CD8-positive, alpha-beta memory T cell (primary cell): ENCODE measurements at places on chromosomes 11 and 22.

- no peaks in the 10 kb centered on the region for H3K36me3 ChIP-seq
- no peak overlapping the region for H3K27ac ChIP-seq
- DNase-seq: no peak
- H3K4me1 ChIP-seq: peaks cover 7% of the 10 kb centered on the region
Observed at GRCh38 chr11:63621071-63621470, 6.8 kb upstream of the PLAAT3 start.

DNA sequence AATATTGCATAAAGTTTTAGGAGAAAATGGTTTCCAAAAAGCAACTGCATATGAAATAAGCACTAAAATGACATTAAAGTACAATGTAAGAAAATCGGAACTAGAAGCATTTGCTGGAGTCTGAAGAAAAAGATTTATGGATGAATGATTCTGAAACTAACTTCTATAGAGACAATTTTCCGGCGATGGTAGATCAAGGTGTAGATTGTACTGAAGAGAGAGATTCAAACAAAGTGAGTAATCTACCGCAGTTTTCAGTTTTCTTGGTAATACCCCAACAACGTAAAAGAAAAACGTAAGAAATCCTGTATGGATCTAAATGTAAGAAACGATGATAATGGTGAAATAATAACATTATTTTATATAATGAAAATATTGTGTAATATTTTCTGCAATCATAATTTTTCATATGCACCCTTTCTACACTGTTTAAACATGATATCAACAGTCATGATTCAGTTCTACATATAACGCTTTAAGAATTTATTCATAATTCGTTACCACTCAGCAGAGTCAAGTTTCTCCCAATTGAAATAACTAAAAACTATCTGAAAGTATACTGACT is 1.8 kb upstream of the CDPF1 start:
- no peaks in the 10 kb centered on the region for H3K36me3 ChIP-seq
- no peak for DNase-seq
- H3K27me3 ChIP-seq: no peaks in the 10 kb centered on the region
- no peak overlapping the region for H3K4me3 ChIP-seq
- peaks cover 17% of the 10 kb centered on the region for H3K4me1 ChIP-seq

- no peak overlapping the region for H3K27ac ChIP-seq
- peaks cover 15% of the 10 kb centered on the region for H3K36me3 ChIP-seq
- H3K4me1 ChIP-seq: no peaks in the 10 kb centered on the region
- no peaks in the 10 kb centered on the region for H3K27me3 ChIP-seq
Observed at GRCh38 chr11:129911298-129911697, 15.9 kb upstream of the NFRKB start.

GRCh38 chr11:27281740-27282590 is 81.0 kb downstream of the CCDC34 start:
- no peak overlapping the region for H3K27ac ChIP-seq
- H3K4me3 ChIP-seq: no peak overlapping the region
- no peaks in the 10 kb centered on the region for H3K4me1 ChIP-seq
- no peaks in the 10 kb centered on the region for H3K27me3 ChIP-seq

GRCh38 chr22:39209756-39210155 is 35.0 kb downstream of the PDGFB start:
- no peak for DNase-seq
- no peaks in the 10 kb centered on the region for H3K27me3 ChIP-seq
- no peaks in the 10 kb centered on the region for H3K36me3 ChIP-seq

DNA sequence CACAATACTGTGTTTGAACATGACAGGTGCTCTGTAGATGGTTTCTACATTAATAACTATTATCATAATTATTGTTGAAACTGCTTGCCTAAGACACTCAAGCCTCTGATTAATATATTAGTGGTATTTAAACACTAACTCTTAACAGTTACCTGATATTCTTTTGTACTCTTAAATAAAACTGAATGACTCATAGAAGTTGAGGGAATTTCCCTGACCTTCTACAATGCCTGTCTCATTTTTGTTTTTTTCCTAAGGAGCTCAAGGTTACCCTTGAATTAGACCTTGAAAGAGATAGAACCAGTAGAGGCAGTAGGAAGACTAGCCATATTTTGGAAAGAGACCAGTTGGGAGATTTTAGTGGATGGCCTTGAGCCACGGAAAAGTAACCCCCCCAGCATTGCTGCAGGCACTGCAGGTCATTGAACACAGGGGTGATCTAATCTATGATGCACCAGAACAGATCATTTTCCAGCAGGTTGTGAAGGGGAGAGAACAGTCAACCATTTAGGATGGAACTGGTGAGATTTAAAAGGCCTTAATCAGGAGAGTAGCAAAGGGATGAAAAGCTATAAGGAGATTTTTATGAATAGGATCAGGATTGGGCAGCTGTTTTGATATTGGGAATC is 148.3 kb downstream of the PGR start:
- H3K36me3 ChIP-seq: no peaks in the 10 kb centered on the region
- H3K27me3 ChIP-seq: no peaks in the 10 kb centered on the region
- no peaks in the 10 kb centered on the region for H3K4me1 ChIP-seq

DNA sequence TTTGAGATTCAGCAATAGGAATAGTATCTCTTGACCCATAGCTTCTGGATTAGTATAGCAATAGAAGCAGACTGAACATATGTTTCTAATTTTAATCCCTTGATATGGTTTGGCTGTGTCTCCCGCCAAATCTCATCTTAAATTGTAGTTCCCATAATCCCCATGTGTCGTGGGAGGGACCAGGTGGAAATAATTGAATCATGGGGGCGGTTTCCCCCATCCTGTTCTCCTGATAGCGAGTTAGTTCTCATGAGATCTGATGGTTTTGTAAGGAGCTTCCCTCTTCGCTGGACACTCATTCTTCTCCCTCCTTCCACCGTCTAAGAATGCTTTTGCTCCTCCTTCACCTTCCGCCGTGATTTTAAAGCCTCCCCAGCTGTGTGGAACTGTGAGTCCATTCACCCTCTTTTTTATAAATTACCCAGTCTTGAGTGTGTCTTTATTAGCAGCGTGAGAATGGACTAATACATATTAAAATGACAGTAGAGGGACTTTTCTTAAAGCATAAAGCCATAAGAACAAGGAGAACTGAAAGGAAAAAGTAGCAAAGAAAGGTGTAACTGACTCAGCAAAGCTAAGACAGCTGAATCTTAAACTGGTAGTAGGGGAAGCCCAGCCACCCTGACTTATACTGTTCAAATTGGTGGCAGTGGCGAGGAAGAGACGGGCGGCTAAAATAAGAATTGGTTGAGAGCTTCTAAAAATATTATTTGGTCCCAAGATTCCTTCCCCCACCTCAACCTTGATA is 20.3 kb upstream of the SLN start:
- DNase-seq: no peak
- H3K27ac ChIP-seq: no peak overlapping the region
- no peaks in the 10 kb centered on the region for H3K4me1 ChIP-seq

DNA sequence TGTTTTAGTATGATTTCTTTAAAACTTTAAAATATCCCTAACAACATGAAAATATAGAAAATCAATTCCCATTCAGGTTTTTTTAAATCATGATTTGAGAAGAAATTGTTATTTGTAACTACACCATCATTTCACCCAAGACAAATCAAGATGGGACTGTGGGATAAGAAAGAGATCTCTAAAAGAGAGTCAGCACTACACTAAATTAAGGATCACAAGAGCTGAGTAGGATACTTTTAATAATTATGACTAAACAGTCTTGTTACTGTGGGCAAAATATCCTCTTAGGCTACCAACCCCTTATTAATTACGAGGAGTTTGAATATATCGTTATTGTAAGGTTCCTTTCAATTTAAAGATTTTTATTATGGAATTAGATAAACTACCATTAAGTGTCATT is 3.0 kb downstream of the GAS2 start:
- peaks cover 6% of the 10 kb centered on the region for H3K27me3 ChIP-seq
- no peak for DNase-seq
- H3K4me1 ChIP-seq: no peaks in the 10 kb centered on the region
- H3K36me3 ChIP-seq: no peaks in the 10 kb centered on the region
- H3K4me3 ChIP-seq: no peak overlapping the region

- no peak overlapping the region for H3K4me3 ChIP-seq
- no peak for DNase-seq
- peaks cover 78% of the 10 kb centered on the region for H3K4me1 ChIP-seq
- no peak overlapping the region for H3K27ac ChIP-seq
Observed at GRCh38 chr11:86058360-86058759, 10.5 kb downstream of the PICALM start.

GRCh38 chr22:46175631-46176030 is 25.3 kb downstream of the PPARA start:
- H3K4me3 ChIP-seq: no peak overlapping the region
- H3K27ac ChIP-seq: no peak overlapping the region
- H3K4me1 ChIP-seq: peaks cover 6% of the 10 kb centered on the region
- no peaks in the 10 kb centered on the region for H3K36me3 ChIP-seq
- no peaks in the 10 kb centered on the region for H3K27me3 ChIP-seq

DNA sequence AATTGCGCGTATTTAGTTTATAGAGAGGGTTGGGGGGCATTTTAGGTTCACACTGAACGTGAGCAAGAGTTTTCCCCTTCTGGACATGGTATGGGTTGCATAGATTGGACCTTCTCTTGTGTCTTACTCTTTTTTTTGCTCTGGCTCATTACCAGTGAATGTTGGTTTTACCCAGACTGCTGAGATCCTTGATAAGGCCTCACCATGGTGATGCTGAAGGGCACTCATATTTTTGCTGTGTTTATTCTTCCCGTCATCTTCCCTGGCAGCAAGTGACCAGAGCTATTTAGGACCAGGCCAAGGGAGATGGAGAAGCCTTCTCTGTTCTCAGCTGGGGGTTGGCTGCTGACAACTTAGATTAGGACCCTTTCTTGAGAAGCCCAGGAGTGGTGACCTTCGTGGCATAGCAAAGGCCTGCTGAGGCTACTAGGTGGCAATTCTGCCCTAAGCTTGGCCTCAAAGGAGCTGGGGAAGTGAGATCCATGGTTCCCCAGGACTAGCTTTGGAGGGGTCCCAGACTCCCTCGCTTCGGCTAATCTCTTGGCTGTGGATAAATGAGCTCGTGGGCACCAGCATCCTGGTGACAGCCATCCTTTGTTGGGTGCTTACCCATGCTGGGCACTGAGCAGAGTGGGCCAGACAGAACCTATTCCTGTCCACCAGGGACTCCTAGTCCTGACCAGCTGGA is 47.3 kb downstream of the GRIK4 start:
- no peaks in the 10 kb centered on the region for H3K36me3 ChIP-seq
- peaks cover 6% of the 10 kb centered on the region for H3K27me3 ChIP-seq
- no peak overlapping the region for H3K4me3 ChIP-seq
- no peak for DNase-seq
- no peaks in the 10 kb centered on the region for H3K4me1 ChIP-seq

DNA sequence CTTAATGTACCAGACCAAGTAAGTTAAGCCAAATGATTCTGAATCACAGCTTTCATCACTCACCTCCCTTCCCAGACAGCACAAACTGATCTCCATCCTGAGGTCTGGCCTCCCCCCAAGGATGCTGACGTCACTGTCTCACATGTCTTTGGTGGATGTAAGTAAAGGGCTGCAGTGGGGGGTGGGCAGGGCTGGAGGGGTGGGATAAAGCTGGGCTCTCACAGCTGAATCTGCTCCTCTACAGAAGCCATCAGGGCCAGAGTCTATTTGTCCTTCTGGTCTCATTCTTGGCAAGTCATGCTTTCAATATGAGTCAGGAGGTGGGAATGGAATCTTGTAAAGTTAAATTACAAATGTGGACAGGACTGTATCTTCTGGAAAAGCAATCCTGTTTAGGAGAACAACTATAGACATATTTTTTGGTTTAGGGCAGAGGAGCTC is 32.7 kb downstream of the P4HA3 start:
- DNase-seq: no peak
- no peak overlapping the region for H3K4me3 ChIP-seq
- no peaks in the 10 kb centered on the region for H3K4me1 ChIP-seq
- no peaks in the 10 kb centered on the region for H3K27me3 ChIP-seq
- H3K36me3 ChIP-seq: no peaks in the 10 kb centered on the region

- no peaks in the 10 kb centered on the region for H3K4me1 ChIP-seq
- no peak overlapping the region for H3K4me3 ChIP-seq
- H3K36me3 ChIP-seq: no peaks in the 10 kb centered on the region
- H3K27me3 ChIP-seq: no peaks in the 10 kb centered on the region
Observed at GRCh38 chr22:35739076-35739930, 21.6 kb downstream of the APOL5 start.

DNA sequence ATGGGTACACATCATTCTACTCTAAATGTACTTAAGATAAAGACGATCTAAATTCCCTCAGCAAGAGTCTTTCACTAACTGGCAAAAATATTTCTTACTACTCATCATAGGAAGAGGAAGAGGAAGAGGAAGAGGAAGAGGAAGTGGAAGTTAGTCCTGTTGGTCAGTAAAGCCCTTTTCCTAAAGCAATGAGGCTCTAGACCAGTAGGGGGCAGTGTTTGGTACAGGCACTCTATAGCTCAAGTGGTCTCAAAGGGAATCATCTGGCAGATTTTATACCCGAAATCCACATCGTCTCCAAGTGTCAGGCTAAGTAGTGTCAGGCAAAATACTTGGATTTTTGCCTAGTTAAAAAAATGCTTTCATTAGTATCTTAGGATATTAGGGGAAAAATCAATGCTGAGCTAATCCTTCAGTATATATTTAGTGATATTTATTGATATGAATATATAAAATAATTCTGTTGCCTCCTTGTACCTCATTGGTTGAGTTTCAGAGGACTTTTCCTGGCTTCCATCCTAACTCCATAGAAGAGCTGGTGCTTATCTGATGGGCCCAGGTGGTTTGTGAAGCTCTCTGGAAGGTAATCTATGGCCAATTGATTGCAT is 7.7 kb downstream of the BLID start:
- no peak overlapping the region for H3K27ac ChIP-seq
- no peaks in the 10 kb centered on the region for H3K4me1 ChIP-seq
- no peak for DNase-seq
- no peaks in the 10 kb centered on the region for H3K36me3 ChIP-seq

- no peak overlapping the region for H3K4me3 ChIP-seq
- H3K4me1 ChIP-seq: peaks cover 13% of the 10 kb centered on the region
- H3K36me3 ChIP-seq: no peaks in the 10 kb centered on the region
- H3K27ac ChIP-seq: no peak overlapping the region
- peaks cover 10% of the 10 kb centered on the region for H3K27me3 ChIP-seq
Observed at GRCh38 chr11:117868815-117869561, 7.5 kb downstream of the FXYD6 start.

DNA sequence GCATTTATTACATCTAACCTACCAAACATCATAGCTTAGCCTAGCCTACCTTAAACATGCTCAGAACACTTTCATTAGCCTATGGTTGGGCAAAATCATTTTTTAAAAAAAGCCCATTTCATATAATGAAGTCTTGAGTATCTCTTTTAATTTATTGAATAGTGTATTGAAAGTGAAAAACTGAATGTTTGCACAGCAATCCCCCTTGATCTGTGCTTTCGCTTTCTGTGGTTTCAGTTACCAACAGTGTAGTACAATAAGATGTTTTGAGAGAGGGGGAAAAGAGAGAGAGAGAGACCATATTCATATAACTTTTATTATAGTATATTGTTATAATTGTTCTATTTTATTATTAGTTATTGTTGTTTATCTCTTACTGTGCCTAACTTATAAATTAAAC is 8.4 kb upstream of the MAP6 start:
- H3K36me3 ChIP-seq: no peaks in the 10 kb centered on the region
- H3K4me3 ChIP-seq: no peak overlapping the region
- H3K27me3 ChIP-seq: no peaks in the 10 kb centered on the region
- DNase-seq: no peak
- no peak overlapping the region for H3K27ac ChIP-seq

- H3K27ac ChIP-seq: no peak overlapping the region
- H3K4me1 ChIP-seq: no peaks in the 10 kb centered on the region
- H3K27me3 ChIP-seq: peaks cover 10% of the 10 kb centered on the region
- H3K36me3 ChIP-seq: no peaks in the 10 kb centered on the region
- no peak for DNase-seq
- no peak overlapping the region for H3K4me3 ChIP-seq
Observed at GRCh38 chr11:60631944-60632343, 67.5 kb upstream of the MS4A8 start.
